ENCODE measurements at places on chromosomes 2 and 18. TPM values are rescaled to one million over a fixed set of nuclear protein-coding genes. Genes with fewer than 3 reads are reported as not detected.

DNA sequence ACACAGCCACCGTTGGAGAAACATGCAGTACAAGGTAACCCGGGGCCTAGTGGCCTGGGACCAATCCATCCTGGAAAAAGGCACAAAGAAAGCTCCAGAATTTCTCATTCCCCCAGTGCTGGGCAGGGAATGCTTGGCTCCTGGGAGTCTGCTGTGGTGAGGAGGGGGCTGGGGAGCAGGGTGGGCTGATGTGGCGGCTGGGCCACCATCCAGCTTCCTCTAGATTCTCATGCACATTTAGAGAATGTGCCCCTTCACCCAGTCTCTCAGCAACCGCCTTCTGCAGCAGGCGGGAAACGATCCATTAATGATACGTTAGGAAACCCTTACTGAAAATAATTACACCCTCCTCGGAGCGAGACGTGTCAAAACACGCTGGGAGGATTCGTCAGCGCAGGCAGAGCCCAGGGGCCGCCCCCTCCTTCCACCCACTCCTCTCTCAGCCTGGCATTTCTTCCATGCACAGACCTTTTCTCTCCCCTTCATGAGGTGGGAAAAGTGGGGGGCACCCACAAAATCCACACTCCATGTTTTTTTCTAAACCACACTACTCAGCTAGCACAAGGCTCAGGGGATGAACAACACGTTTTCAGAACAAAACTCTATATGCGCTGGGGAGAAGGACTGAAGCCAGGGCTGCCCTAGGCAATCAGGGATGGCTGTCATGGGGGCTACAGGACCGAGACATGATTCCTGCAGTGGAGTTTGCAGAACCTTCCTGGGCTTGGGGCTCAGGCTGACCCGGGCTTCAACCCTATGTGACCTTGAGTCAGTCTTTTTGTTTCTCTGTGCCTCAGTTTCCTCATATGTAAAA is 56.1 kb upstream of the SMAD7 start:
- H3K27me3 ChIP-seq, result no peaks in the 10 kb centered on the region
- H3K4me3 ChIP-seq, result no peak overlapping the region
- H3K36me3 ChIP-seq, result no peaks in the 10 kb centered on the region
- peaks cover 8% of the 10 kb centered on the region for H3K4me1 ChIP-seq
- peak; percentile 45 for DNase-seq

TCF23 gene
- total RNA-seq, result not detected

ST6GAL2 gene
- total RNA-seq, result not detected

- no peaks in the 10 kb centered on the region for H3K36me3 ChIP-seq
- no peak overlapping the region for H3K27ac ChIP-seq
- DNase-seq, result no peak
- H3K27me3 ChIP-seq, result no peaks in the 10 kb centered on the region
- no peaks in the 10 kb centered on the region for H3K4me1 ChIP-seq
- no peak overlapping the region for H3K4me3 ChIP-seq
Observed at GRCh38 chr2:126736133-126736874, 80.3 kb downstream of the GYPC start.

MC5R gene
- total RNA-seq, result not detected

DNA sequence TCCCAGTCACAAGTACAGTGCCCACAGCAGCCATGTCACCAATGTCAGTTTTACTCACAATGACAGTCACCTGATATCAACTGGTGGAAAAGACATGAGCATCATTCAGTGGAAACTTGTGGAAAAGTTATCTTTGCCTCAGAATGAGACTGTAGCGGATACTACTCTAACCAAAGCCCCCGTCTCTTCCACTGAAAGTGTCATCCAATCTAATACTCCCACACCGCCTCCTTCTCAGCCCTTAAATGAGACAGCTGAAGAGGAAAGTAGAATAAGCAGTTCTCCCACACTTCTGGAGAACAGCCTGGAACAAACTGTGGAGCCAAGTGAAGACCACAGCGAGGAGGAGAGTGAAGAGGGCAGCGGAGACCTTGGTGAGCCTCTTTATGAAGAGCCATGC is 31.3 kb downstream of the COX7A2L start:
- H3K36me3 ChIP-seq, result peaks cover 25% of the 10 kb centered on the region
- no peaks in the 10 kb centered on the region for H3K27me3 ChIP-seq
- H3K4me1 ChIP-seq, result peaks cover 17% of the 10 kb centered on the region
- no peak for DNase-seq

GRCh38 chr2:25537526-25537925 is 135.9 kb downstream of the DTNB start:
- H3K4me1 ChIP-seq, result no peaks in the 10 kb centered on the region
- H3K27me3 ChIP-seq, result no peaks in the 10 kb centered on the region
- DNase-seq, result no peak
- no peaks in the 10 kb centered on the region for H3K36me3 ChIP-seq
- H3K4me3 ChIP-seq, result no peak overlapping the region

DNA sequence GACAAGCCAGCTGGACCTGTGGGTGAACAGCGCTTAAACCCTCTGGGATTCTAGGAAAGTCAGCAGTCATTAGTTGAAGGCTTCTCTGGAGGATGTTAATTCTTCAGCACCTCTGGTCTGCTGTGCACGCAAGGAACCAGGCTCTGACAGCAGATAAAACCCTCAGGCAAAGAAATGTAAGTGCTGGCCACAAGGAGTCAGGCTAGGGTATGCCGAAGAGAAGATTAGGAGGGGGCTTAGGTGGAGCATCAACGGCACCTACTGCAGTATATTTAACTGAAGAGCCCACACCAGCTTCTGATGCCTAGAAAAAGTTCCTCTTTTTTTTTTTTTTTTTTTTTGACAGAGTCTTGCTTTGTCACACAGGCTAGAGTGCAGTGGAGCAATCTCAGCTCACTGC is 304.2 kb upstream of the MC4R start:
- no peak overlapping the region for H3K4me3 ChIP-seq
- H3K36me3 ChIP-seq, result no peaks in the 10 kb centered on the region
- no peaks in the 10 kb centered on the region for H3K27me3 ChIP-seq
- no peak overlapping the region for H3K27ac ChIP-seq
- no peaks in the 10 kb centered on the region for H3K4me1 ChIP-seq
- DNase-seq, result no peak

- peaks cover 13% of the 10 kb centered on the region for H3K4me1 ChIP-seq
- H3K27me3 ChIP-seq, result no peaks in the 10 kb centered on the region
- DNase-seq, result no peak
- H3K27ac ChIP-seq, result no peak overlapping the region
- H3K36me3 ChIP-seq, result no peaks in the 10 kb centered on the region
Observed at GRCh38 chr2:238380336-238380735, 46.4 kb upstream of the ASB1 start.

DNA sequence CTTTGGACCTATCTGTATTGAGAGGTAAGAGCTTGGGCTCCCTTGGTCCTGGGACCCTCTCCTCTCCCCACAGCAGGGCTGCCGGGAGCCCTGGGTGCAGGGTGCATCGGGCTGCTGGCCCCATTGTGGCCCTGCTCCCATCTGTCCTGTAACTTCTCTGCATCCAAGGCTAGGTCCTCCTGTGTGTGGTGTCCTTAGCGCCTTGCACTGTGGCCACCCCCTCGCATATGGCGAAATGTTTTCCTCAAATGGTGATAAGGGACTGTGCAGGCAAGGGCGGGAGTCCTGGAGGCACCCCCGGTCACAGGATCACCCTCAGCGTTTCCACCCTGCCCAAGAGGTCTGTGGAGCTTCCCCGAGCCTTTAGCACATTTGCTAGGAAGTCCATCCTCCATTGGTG is 208.2 kb downstream of the SH3RF3 start:
- no peak for DNase-seq
- no peak overlapping the region for H3K4me3 ChIP-seq
- H3K36me3 ChIP-seq, result no peaks in the 10 kb centered on the region
- peaks cover 61% of the 10 kb centered on the region for H3K4me1 ChIP-seq
- H3K27me3 ChIP-seq, result no peaks in the 10 kb centered on the region
- peak overlapping the region; percentile 90 for H3K27ac ChIP-seq

RAB6C gene
- not detected for total RNA-seq

DPP4 gene
- 39.9 TPM for total RNA-seq

Measured in GM23248 (cell line).